ENCODE measurements at places on chromosomes 13 and 19.

DNA sequence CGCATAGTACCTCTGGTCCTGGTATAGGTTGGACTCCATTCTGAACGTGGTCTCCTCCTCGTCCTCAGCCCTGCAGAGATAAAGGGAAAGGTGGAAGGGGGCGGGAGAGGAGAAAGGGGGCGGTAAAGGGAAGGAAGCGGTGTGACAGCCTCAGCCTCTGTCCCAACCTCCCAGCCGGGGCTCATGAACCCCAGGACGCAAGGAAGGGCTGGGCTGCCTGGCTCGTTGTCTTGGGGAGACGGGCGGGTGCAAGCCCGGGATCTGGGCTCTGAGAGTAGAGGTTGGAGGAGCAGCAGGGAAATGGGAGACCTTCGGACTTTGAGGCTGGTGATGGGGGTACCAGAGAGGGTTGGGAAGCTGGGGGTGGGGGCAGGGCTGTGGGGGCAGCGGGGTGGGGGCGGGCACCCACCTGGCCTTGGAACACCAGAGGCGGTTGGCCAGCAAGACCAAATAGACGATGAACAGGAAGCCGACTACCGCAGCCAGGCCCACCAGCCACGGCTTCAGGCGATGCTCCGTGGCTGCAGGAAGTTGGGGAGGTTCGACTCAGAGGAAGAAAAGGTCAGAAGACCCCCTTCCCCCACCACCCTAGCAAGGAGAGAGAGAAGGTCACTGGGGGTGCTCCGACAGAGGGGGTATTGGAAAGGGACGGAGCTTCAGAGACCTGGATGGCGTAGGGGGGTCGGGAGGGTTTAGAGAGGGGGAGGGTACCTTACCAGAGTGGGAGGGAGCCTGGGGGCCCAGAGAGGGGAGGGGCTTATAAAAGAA lies 1.7 kb downstream of the SMIM24 start:
- no peak for DNase-seq

- no peak for DNase-seq
Observed at GRCh38 chr19:6886277-6886897, 992 bp upstream of the ADGRE1 start.

DNA sequence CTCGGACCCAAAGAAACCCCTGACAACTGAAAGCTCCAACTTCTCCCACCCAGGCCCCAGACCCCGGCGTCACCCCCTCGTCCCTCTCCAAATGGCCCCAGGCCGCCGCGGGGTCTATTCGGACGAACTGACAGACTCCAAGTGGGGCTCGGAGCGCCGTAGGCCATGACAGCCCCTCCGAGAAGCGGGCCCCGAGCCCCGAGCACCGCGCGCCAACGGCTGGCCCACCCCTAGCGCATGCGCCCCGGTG lies 360 bp downstream of the DDX39A start:
- no peak for DNase-seq

DNA sequence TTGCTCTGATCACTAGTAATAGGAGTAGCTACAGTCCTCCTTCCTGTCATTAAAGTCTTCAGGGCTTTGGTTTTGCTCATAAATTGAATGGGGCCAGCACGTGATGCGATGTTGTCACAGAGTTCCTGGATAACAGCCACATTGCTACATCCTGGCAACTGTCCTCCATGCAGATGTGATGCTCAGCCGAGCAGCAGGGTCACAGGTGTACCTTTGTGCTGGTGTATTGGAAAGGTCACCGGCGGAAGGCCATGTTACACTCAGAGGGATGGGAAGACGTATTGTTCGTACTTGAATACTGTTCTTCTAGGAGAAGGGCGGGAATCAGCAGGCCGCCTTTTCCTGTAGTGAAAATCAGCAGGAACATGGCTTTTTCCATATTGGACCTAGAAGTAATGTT lies 713.8 kb upstream of the GPC6 start:
- DNase-seq: no peak

DNA sequence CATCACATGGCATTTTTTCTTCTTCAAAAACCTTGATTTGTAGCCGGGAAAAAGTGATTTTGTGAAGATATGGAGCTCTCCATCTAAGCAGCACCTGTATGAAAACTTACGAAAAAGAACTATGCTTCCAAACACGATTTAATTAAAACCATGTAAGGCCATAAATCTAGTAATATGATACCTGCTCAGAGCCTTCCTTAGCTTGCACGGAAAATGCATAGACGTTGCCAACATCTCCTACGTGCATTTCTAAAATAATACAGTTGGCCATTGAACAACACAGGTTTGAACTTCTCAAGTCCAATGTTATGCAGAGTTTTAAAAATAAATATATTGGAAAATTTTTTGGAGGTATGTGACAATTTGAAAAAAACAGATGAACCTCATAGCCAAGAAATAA lies 59.1 kb upstream of the RNF113B start:
- no peak for DNase-seq

Measured in stimulated activated CD8-positive, alpha-beta memory T cell treated with anti-CD3 and anti-CD28 coated beads, Interleukin-4, amount 100 ng/mL, for 4 hours (primary cell).